Left lobe of liver (tissue), 2 donors: ENCODE measurements at places on chromosomes 12 and 14. TPM values are rescaled to one million over a fixed set of nuclear protein-coding genes. Genes with fewer than 3 reads are reported as not detected.

Gene TCP11L2
- 8.9 TPM for total RNA-seq

Gene LGR5
- total RNA-seq, result 0.13 TPM

Gene KRT74
- not detected for total RNA-seq

Gene WIF1
- 0.08 TPM for total RNA-seq

Gene EPYC
- total RNA-seq, result not detected

DNA sequence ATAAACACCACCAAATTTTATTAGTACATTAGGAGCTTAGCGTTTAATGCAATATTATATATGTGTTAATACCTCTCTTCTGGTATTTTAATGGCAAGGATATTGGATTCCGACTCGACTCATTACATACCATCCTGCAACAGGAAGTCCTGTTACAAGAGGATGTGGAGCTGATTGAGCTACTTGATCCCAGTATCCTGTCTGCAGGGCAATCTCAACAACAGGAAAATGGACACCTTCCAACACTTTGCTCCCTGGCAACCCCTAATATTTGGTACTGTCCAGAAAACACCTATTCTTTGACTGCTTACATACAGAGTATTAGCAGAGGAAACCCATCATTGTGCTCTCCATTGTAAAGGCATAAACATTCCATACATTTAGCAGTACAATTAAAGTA, 45.2 kb downstream of the VEZT start:
- no peak for DNase-seq

DNA sequence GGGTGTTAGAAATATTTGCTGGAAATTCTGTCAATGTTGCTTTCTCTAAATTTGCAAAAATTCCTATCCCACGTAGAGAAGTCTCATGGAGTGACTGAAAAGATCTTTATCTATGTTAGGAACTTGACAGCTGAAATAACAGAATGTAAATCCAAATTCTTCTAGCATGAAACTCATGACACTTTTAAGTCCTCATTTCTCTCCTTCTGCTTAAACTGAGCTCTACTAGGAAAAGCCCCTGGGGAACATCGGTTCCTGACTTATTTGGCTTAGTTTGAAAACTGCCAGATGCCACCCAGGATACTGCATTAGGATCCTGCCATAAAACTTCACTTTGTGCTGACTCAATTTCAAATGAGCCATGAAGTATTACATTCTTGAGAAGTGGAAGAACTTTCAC, 426.0 kb downstream of the GALC start:
- DNase-seq, result no peak

DNA sequence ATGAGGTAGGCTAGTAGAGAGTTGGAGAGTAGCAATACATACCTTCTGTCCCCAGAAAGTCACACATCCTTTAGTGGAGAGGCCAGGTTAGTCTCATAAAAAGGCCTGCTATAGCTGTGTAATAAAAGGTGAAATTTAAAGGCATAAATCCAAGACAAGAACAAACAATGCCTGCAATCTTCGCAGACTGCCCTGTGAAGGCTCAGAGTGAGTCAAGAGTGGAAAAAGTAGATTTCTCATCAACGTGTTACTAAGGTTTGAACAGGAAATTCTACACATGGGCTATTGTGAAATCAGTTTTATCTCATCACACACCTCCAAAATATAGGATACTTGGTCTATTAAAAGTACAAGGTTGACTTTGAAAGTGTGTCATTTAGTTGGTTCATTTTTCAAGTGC, at the start of gene KLRC1:
Gene KLRC1 (minus strand): TSS at position 222 of the 400 bp plus-strand sequence. CDS start 2,221 bp downstream, outside the sequence.
- no peak for DNase-seq

DNA sequence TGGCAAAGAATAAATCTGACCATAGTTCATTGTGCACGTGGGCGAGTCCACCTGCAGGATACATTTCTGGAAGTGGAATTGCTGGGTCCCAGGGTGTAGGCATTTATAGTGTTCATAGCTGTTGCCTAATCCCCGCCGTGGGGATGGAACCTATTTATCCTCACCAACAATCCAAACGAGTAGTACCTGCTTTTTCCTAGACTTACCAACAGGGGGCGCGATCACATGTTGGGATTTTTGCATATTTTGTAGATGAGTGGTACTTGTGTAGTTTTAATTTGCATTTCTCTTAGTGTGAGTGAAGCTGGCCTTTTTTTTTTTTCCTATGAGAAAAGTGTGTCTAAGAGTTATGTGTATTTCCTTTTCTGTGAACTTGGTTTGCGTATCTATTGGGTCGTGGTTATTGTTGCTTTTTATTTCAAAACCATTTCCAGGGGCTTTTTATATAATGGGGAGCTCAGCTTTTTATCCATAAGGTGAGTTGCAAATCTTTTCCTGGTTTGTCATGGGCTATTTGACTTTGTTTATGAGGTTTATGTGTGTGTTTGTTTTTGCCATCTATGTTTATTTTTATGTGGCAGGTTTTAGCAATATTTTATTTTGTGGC, 67.2 kb downstream of the CCDC92 start:
- DNase-seq, result peak; percentile 65

- DNase-seq, result no peak
Measured at GRCh38 chr12:71787580-71787979, 32.9 kb downstream of the RAB21 start.

DNA sequence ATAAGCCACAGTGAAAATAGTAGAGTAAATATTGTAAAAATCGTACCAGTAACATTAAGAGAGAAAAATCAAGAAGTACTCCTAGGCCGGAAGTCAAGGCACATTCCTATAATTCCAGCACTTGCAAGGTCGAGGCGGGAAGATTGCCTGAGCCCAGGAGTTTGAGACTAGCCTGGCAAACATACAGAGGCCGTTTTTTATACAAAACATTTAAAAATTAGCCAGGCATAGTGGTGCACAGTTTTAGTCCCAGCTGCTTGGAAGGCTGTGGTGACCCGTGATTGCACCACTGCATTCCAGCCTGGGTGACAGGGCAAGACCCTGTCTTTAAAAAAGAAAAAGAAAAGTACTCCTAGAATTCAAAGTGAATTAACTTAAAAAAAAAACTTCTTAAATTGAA, 341.8 kb downstream of the C12orf50 start:
- DNase-seq, result peak; percentile 43

DNA sequence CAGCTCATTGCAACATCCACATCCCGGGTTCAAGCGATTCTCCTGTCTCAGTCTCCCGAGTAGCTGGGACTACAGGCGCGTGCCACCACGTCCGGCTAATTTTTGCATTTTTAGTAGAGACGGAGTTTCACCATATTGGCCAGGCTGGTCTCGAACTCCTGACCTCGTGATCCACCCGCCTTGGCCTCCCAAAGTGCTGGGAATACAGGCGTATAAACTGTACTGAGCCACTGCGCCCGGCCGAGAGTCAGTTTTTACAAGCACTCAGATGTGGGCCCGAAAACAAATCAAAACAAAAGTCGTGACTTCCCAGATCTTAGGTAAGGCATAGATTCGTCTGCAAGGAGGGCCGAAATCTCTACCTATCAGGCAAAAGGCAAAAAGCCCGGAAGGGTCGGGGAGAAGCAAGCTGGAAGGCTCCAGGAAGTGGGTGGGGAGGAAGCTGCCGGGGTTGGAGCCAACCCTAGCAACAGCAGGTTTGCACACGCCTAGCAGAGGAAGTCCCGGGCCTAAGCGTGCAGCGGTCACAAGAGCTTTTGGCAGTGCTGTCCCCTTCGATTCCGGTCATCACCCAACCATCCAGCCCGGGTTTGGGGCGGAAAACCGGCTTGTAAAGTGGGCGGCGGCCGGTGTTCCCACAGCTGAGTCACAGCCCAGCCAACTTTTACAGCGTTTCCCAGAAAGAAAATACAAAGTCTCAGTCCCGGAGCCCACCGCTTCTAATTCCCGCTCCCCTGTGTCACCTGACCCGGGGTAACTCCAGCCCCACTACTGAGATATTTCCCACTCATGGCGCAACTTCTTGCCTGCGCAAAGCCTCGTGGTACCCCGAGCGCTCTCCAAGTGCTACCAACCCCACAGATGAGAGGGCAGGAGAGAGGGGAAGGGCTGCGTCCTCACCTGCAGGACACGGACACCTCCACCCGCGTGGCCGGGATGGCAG, 583 bp downstream of the CPNE8 start:
- DNase-seq, result peak; percentile 93

- no peak for DNase-seq
Measured at GRCh38 chr12:26156201-26156871, 31.5 kb upstream of the BHLHE41 start.

- no peak for DNase-seq
Measured at GRCh38 chr12:15545334-15545733, 223.0 kb downstream of the PTPRO start.

DNA sequence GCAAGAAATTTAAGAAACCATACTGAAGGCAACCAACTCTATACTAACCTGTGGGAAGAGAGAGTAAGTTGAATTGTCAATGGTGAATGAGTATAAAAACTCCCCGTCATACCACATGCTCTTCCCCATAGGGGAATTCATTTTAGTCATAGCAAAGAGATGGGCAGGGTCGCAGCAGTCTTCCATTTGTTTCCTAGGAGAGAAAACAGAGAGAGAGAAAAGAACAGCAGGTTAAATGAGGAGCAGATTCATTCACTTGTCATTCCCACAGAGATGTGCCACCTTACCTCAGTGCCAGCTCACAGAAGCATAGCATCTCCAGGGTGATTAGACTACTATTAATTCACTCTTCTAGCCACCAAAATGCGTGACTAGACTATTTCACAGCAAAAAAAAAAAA, 47.4 kb downstream of the ST8SIA1 start:
- DNase-seq, result no peak

- DNase-seq, result no peak
Measured at GRCh38 chr12:27096420-27096819, 14.0 kb upstream of the C12orf71 start.
